ENCODE measurements at places on chromosomes 2 and 18.

DNA sequence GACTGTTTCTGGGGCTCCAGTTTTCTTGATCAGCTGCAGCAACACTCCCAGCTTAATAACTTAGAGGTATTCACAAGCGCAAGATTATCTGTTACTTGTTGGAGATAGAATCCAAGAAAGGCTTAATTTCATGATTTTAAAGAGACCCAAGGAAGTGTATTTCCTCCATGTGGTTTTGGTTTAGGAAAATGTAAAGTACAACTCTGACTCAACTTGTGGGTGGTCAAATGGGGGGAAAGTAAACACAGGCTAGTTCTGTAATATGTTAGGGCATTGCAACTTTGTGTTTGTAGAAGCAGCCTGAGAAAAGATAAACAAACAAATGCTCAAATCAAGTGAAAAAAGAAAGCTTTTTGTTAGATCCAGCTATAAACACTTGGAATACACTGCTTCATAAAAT is 90.1 kb upstream of the COL3A1 start:
- DNase-seq: no peak

- DNase-seq: no peak
Observed at GRCh38 chr2:101718479-101718878, 21.0 kb downstream of the MAP4K4 start.

DNA sequence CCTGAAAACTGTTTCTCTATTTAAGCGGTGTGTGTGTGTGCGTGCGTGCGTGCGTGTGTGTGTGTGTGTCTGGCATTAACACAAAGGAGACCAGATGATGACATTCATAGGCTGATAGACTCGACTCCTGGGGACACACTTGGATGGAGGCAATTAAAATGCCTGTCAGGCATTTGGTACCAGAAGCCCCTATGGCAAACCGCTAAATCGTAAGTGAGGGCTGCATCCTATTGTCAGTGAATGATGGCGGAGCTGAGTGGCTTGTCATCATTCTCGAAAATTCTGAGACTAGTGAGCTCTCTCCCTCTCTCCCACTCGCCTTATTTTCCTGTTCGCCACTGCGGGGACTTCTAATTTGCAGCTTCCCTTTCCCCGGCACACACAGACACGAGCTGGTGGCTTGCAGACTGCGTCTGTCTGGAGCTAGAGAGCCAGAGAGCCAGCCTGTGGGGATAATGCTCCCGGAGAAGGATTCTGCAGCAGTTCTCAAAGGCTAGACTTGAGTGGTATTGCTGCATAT is 155.4 kb downstream of the MAP2 start:
- no peak for DNase-seq

- no peak for DNase-seq
Observed at GRCh38 chr2:206442833-206443734, at the start of gene ADAM23. Gene ADAM23, plus strand, starts transcription at chr2:206443532. Its CDS starts 335 bp downstream, at chr2:206443867.

DNA sequence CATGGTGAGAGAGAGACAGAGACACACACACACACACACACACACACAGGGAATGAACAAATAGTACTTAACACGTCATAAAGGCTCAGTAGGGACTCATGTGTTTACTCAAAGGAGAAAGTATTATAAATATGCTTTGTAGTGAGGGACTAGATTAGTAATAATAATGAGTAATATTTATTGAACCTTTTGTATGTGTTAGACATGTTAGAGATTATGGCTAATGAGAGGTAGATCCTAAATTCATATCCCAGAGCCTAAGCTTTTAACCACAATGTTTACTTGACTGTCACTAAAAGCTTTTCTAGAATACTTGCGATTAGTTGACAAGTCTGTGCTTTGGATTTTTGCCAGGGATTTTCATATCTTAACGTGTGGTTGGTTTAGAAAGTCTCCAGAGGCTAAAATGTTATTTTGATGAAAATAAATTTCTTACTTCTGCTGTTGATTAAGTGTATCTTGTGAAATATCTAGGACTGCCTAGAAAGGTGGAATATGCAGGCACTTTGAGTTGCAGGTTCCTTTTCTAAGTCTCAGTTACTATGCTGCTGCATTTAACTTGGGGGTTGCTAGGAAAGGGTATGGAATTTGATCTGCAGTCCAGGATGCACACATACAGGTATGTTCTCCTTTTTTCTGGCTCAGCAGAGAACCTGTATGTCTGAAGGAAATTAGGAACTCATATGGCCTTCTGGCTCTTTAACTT is 64.5 kb downstream of the UBR3 start:
- no peak for DNase-seq

DNA sequence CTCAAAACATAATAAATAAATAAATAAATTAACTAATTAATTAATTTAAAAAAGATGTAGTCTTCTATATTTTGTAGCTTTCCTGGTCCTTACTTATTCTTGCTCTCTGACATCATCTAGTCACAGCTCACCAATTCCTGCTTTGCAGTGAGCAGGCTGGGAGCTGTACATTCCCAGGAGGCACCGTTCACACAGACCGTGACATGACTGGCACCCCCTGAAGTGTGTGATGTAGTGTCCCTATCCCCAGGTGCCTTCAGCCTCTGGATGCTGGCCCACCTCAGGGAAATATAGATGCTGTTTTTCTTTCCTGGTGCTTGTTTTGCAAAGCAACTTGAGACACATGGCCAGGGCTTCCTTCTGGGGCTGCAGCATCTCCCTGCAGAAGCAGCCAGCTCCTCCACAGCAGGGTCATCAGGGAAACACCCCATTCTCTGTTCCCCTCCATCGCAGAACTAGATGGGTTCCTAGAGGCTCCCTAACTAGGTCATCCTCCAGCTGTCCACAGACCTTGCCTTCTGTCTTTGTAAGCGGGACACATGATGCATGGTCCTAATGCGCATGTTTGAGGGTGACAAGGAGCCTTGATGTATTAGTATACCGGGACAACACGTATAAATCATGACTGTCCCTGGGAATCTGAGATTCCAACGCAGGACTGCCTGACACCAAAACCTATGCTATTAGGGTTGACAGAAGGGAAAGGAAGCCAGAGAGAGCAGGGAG is 76.4 kb downstream of the RHOB start:
- no peak for DNase-seq

GRCh38 chr2:219281588-219281987 is 2.4 kb downstream of the DNAJB2 start:
- DNase-seq: no peak

GRCh38 chr2:117936871-117937428 is 76.9 kb downstream of the CCDC93 start:
- no peak for DNase-seq

DNA sequence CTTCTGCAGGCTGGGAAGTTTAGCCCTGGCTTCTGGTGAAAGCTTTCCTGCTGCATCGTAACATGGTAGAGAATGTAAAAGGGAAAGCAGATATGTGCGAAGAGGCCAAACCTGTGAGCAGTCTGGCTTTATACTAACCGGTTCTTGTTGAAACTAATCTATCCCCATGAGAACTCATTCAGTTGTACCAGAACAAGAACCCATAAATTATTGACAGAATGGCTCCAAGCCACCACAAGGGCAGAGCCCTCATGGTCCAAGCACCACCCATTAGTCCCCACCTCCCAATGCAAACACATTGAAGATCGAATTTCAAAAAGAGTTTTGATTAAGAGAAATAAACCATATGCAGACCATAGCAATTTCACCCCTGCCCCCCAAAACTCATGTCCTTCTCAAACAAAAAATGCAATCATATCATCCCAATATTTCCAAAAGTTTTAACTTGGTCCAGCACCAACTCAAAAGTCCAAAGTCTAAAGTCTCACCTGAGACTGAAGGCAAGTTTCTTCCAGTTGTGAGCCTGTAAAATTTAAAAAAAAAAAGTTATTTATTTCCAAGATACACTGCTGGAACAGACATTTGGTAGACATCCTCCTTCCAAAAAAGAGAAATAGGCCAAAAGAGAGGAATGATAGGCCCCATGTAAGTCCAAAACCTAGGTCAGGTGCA is 318.9 kb downstream of the CNTNAP5 start:
- DNase-seq: no peak

DNA sequence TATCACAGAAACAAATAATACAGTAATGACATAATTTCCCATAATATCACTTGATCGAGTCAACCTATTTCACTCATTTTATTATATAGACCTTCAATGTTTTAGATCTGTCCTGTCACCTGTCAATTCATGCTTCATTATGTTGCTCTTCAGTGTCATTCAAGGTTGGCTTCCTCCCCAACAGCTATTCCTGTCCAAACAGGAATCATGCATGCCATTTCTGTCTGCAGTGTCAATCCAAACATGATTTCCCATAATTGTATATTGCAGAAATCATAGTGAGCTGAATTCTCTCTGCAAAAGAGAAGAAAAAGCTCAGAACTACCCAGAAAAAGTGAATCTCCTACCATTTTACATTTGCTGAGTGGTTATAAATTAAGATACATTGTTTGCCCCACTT is 628.6 kb downstream of the NR4A2 start:
- DNase-seq: no peak

GRCh38 chr2:161118722-161119121 is 41.5 kb upstream of the TANK start:
- DNase-seq: no peak

DNA sequence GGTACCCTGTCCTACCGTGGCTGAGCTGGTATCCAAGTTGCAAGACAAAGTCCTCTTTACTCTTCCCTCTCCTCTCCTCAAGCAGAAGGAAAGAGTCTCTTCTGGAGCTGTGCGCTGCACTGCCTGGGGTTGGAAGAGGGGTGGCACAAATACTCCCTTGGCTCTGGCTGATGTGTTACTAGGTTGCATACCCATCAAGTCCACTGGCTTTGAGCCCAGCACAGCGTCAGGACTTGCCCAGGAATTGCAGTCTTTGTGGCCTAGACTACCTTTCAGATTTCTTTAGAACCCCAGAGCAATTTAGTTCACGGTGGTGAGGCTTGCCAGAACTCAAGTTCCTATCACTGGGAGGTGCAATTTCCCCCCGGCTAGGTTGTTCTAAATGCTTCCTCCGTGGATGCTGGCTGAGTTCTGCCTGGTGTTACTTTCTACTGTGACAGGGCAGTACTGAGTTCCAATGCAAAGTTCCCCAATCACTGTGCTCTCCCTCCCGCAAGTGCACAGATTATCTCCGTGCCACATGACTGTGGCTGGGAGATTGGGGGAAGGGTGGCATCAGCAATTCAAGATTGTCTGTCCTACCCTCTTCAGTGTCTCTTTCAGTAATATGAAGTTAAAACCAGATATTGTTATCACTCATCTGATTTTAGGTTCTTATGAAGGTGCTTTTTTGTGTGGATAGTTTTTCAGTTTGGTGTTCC is 13.4 kb downstream of the MYO3B start:
- DNase-seq: no peak

GRCh38 chr2:173762221-173762620 is 203.0 kb downstream of the SP3 start:
- no peak for DNase-seq

DNA sequence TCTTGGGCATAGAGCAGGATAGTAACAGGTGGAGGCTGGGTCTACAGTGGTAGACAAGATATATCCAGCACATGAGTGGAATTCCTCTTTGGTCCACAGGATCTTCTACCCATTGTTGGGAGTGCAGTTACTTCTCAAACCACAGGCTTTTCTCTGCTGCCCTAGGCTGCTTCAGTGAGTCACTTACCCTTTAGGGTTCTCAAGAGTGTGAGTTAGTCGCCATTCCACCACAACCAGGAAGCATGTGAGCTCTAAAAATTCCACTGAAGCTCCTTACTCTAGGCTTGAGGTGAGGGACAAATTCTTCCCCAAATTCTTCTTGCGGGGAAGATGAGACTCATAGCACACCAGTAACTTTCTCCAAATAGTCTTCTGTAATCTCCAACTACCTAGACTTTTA is 189.4 kb downstream of the PLCL1 start:
- no peak for DNase-seq

- DNase-seq: no peak
Observed at GRCh38 chr2:133266926-133267590, 301.2 kb downstream of the NCKAP5 start.

DNA sequence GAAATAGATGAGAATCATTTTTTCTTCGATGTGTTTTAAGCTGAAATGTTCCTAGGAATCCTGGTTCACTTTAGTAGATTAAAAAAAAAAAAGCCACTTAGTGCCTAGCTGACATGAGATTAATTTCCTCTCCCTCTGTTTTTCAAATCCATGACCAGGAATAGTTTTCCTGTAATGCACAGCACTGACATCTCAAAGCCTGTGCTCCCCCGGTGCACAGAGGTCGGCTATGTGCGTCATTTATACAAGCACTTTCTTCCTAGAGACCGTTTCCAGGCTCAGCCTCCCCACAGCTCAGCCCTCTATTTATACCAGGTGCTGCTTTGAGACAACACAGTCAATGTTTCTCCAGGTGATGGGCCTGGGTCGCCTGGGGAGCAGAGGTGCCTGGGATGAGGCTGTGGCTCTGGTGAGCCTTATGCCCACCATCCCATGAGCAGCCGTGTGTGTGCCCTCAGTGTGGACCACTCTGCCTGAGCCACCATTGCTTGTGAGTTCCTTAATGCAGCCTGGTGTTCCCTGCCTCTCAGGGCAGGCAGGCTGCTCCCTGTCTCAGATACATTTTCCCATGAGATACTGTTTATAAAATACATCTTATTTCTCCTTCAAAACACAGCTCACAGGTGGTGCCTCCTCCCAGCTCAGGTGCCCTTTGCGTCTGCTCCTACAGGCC is 515.7 kb upstream of the HS6ST1 start:
- no peak for DNase-seq

- DNase-seq: no peak
Observed at GRCh38 chr2:63587814-63588384, 378 bp downstream of the WDPCP start.

DNA sequence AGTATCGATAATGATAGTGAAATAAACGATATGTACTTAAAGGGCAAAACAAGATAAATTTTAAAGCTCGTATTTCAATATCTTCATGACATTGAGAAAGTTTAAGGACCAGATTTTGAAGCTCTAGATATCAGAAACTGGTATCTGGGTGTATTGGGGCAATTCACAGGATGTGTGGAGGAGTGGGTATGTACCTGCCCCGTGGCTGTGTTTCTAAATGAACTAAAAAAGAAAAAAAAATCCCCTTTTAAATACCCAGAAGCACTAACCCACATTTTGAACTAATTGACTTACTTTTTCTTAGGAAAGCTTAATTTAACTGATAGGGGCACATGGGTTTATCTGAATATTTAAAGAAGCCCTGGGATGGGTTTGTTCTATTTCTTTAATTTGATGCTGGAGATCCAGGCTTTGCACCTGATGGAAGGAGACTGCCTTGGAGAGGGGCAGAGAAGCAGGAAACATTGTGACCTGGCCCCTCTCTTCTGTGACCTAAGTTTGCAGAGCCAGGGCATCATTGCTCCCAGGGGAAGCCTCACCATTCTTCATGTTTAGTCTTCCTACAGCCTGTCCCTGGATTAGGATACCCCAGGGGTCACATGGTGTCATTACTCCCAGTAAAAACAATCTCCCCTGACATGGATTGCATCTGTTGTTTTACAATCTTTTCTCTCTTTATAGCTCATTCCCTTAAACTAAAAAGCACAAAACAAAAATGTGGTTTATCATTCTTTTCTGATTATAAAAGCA is 7.6 kb upstream of the KCTD1 start:
- DNase-seq: no peak

DNA sequence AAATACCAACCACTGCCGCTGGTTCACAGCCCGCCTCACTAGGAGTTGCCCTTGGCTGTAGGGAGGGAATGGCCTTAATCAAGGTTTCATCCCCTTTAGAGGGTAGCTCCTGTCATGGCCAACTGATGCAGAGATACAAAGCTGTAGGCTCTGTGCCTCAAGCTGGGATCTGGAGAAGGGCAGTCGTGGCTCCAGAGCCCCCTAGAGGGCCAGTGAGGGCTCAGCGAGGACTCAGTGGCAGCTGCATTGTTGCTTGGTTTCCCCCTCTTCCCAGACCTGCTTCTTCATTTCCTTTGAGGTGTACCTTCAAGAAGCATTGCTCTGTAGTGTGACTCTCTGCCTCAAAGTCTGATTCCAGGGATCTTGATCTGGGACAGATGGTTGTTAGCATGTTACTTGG is 302.1 kb downstream of the LPIN1 start:
- no peak for DNase-seq

- no peak for DNase-seq
Observed at GRCh38 chr2:96520697-96521096, 15.5 kb upstream of the NEURL3 start.
